ENCODE measurements at places on chromosomes 3 and 15.

DNA sequence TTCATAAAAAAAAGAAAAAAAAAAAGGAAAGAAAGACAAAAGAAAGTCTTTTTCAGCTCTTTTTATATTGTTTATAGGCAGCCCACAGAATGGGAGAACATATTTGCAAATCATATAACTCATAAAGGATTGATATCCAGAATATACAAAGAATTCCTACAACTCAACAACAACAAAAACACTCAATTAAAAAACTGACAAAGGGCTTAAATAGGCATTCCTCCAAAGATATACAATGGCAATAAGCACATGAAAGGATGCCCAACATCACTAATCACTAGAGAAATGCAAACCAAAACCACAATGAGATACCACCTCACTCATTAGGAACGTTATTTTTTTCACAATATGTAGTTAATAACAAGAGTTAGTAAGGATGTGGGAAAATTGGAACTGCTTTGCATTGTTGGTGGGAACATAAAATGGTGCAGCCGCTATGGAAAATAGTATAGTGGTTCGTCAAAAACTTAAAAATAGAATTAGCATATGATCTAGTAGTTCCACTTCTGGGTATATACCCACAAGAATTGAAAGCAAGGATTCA lies 54.2 kb upstream of the CMTM8 start:
- no peak for DNase-seq

DNA sequence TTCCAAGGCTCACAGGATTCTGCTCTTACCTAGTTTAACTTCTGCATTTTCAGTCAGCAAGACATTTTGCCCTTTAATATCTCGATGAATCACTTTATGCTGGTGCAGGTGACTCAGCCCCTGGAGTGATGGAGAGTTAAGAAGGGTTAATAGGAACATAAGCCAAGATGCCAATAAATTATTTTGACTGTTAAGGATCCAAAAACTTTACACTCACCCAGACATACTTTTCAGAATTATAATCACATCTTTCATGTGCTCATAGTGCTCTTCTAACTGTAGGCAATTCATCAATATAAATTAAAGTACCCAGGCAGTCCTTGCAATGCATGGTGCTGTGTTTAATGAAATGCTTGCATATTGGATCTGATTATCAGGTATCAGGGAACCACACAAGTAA lies 164.1 kb upstream of the SLC2A2 start:
- DNase-seq: no peak

DNA sequence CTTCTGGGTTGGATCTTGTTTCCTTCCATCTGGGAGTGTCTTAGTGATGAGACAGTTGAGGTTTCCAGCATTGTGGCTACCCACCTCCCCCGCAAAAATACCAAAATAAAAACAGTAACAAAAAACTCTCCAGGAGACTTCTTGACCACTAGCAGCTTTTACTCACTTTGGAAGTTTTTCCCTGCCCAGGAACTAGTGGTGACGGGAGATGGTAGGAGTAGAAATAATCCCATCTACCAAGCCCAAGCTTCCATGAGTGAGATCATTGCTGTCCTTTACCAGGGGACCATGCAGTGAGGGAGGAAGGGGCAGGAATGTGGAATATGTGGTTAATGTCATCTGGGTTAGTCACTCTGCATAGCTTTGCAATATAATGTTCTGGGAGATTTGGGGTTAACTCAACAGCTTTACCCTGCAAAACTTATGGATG lies 187.7 kb downstream of the ITPR1 start:
- DNase-seq: no peak

GRCh38 chr3:122100591-122101463 lies 45.7 kb downstream of the CD86 start:
- no peak for DNase-seq

DNA sequence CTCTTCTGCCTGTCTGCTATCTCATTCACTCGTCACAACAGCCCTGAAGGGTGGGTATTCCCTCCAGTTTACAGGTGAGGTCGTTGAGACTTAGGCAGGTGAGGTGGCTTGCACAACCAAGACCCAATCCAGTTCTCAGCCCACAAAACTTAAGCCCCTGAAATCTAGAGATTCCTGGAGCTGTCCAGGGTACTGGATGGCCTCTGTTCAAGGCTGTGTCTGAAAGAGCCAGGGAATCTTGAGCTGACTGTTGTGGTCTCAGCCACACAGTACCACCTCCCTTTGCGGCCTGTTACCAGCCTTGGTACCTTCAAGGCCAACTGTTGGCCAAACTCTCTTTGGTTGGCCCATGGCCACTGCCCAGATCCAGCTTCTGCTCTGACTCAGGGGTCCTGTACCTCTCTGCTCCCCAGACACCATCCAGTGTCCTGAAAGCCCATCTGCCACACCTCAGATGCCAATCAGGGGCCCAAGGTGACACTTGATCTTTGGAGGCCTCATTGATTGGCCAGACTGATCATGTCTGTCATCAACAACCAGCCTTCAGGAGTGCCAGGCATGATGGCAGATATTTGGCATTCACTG lies 10.9 kb upstream of the FAM107A start:
- DNase-seq: no peak

DNA sequence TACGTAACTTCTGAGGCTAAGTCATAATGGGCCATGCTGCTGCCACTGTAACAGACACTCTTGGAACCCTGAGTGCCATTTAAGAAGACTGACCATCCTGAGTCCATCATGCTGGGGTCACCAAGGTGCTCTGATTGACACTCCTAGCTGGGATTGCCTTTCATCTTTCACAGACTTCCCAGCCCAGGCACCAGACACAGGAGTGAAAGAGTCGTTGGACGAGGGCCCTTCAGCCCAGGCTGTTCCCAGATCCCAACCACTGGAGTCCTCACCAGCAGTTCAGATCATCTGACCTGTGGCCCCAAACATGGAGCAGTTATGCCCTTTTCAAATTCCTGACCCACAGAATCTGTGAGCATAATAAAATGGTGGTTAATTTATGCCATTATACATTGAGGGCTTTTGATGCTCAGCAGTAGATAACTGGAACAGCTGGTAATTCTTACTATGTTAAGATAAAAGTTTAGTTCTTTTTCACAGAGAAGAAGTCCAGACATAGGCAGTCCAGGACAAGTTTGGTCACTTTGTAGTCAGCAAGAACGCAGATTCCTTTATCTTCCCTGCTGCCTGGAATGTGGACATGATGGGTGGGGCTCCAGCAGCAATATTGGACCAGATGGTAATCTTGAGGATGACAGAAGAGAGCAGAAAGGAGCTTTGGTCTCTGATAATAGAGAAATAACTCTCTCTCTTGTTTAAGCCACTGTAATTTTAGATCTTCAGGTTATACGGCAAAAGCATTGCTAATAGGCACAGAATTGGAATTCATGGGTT lies 7.3 kb upstream of the EHD4 start:
- no peak for DNase-seq

Measured in stimulated activated CD8-positive, alpha-beta memory T cell treated with anti-CD3 and anti-CD28 coated beads, Interleukin-2, amount 100 ng/mL, for 1 hour (primary cell).